ENCODE measurements at places on chromosomes 12 and 14.

GRCh38 chr12:114902665-114903064 is 218.7 kb upstream of the TBX3 start:
- no peak for DNase-seq

DNA sequence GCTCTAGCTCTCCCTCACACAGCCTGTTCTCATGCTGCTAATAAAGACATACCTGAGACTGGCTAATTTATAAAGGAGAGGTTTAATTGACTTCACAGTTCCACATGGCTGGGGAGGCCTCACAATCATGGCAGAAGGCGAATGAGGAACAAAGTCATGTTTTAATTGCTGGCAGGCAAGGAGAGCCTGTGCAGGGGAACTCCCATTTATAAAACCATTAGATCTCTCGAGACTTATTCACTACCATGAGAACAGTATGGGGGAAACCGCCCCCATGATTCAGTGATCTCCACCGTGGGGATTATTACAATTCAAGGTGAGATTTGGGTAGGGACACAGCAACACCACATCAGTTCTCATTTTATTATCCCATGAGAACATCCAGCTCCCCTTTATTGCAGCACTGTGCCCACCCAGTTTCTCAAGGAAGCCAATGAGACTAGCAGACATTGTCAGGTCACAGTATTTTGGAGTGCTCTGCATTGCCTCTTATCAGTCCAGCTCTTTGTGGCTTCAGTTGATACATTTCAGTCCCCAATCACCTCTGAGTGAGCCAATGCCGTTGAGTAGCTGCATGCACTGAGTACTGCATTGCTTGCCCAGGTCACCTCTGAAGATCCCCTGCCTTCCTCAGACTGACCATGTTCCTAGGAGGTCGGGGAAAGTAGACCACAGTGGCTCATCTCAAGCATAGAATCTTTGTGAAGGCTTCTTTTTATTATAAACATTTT is 131.2 kb downstream of the CRADD start:
- no peak for DNase-seq

GRCh38 chr12:66739940-66740651 is 61.2 kb upstream of the GRIP1 start:
- no peak for DNase-seq

- no peak for DNase-seq
Measured at GRCh38 chr12:43325786-43326185, 226.2 kb downstream of the ADAMTS20 start.

DNA sequence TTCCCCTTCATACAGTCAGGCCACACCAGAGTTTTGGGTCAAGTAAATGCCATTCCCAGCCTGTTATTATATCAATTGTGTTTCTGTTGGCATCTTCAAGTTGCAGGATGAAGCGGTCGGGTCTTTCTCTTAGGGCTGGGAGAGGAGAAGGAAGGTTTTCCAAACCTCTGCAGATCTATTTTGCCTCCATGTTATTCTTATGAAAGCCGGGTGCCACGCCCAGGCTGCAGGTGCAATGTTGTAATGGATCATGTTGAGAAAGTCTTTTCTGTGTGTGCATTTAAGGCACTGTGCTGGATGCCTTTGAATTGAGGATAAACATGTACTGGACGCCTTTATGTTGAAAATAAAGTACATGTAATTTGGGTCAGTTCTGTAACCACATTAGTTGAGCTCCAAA is 164.4 kb upstream of the HIF1A start:
- no peak for DNase-seq

DNA sequence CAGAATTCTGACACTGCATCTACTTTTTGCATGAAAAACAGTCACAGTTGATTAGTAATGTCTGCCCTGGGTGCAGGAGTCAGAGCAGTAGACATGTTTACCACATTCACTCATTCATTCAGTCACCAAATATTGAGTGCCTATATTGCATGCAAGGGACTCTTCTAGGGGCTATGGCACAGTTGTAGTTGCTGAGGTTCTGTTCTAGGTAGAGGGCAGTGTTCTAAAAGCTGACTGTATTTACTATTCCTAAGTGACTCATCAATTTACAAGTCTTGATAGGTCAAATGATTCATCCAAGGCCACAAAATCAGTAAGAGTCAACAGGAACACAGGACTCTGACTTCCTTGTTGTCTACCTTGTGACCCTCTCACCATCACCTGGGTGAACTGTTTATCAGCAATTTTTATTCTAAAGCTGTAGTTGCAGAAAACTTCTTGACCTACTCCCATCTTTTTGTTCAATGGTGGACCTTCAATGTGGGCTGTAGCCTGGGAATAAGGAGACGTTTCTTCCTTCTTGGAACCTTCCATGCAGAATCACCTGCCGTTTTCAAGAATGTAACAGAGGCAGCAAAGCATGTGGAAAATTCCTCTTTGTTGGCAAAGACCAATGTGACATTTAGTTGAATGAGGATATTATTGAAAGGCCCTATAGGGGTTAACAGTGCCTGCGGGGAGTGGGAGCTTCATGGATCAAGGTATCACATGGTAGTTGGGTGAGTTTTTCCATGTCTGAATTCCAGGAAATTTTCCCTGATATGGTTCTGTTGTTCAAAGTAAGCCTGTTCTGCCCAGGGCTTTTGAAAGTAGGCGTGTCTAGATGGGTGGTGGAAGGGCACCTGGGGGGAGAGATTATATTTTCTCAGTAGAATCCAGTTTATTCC is 223.2 kb downstream of the KTN1 start:
- no peak for DNase-seq

GRCh38 chr12:64650762-64651161 is 40.5 kb downstream of the RASSF3 start:
- DNase-seq = no peak

GRCh38 chr12:52307836-52308805 is 13.1 kb downstream of the KRT83 start:
- DNase-seq = peak; percentile 80

DNA sequence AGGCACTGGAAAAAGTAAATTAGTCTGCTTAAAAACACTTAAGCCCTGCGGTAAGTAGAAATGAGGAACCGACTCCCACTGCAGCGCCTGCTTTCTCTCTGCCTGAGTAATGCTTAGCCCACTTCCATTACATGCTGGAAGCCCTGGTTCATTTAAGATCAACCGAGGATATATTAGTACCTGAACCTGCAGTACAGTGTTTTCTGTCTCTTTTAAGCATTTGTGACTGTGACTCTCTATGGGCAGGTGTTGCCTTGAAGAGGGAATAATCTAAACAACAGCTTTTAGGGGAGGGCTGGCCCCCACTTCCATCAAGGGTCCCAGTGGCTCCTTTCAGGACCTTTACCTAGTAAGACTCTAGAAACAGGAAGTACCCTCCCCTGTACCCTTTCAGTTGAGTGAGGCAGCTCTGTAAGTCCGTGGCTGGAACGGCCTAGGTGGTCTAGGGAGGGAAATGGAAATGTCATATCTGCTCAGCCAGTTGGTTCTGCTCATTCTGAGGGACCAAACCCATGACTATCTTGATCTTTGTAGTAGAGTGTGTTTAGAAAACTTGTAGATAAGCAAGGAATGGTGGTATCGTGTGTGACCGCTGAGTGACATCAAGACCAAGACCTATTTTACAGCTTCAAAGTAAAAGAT is 56.2 kb downstream of the FNTB start:
- DNase-seq = no peak

GRCh38 chr14:23045419-23046357 is 3.7 kb downstream of the PSMB11 start:
- no peak for DNase-seq

- no peak for DNase-seq
Measured at GRCh38 chr14:47392326-47392725, 283.1 kb downstream of the MDGA2 start.

- DNase-seq = no peak
Measured at GRCh38 chr12:122208073-122208820, 4.7 kb downstream of the B3GNT4 start.
